ENCODE measurements at places on chromosomes 16 and 17. TPM values are rescaled to one million over a fixed set of nuclear protein-coding genes. Genes with fewer than 3 reads are reported as not detected.

DNA sequence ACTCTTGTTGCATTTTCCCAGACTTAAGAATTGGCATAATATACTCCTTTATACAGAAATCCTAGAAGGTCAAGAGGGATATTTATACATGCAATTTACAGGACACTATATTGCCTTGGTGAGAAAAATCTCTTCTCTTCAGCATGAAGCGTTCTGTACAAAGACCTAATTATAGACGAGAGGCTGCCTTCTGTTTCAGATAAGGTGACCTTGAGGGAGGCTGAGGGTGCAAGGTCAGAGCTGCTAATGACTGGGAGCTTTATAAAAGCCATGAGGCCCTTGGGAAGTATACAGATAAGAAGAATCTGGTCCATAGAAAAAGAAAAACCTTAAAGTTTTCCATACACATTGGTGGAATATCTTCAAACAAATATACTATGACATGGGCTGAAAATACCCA, 156.3 kb upstream of the SOX9 start:
- no peak for DNase-seq
- H3K27ac ChIP-seq = no peak overlapping the region
- no peaks in the 10 kb centered on the region for H3K4me1 ChIP-seq
- H3K4me3 ChIP-seq = no peak overlapping the region
- no peaks in the 10 kb centered on the region for H3K27me3 ChIP-seq

- H3K4me1 ChIP-seq = no peaks in the 10 kb centered on the region
- no peak overlapping the region for H3K4me3 ChIP-seq
- no peak for DNase-seq
- no peaks in the 10 kb centered on the region for H3K27me3 ChIP-seq
These were observed 51.5 kb downstream of the GTF3C1 start for GRCh38 chr16:27498031-27498825.

- H3K36me3 ChIP-seq = peaks cover 34% of the 10 kb centered on the region
- H3K27ac ChIP-seq = peak overlapping the region; percentile 28
- H3K4me3 ChIP-seq = peak overlapping the region; percentile 71
These were observed 387 bp upstream of the STARD3 start for GRCh38 chr17:39636587-39636926.

GRCh38 chr17:72264682-72265405, 144.0 kb downstream of the SOX9 start:
- no peak for DNase-seq
- H3K4me1 ChIP-seq = no peaks in the 10 kb centered on the region
- no peaks in the 10 kb centered on the region for H3K36me3 ChIP-seq
- H3K27me3 ChIP-seq = peaks cover 11% of the 10 kb centered on the region
- H3K27ac ChIP-seq = no peak overlapping the region
- no peak overlapping the region for H3K4me3 ChIP-seq

DNA sequence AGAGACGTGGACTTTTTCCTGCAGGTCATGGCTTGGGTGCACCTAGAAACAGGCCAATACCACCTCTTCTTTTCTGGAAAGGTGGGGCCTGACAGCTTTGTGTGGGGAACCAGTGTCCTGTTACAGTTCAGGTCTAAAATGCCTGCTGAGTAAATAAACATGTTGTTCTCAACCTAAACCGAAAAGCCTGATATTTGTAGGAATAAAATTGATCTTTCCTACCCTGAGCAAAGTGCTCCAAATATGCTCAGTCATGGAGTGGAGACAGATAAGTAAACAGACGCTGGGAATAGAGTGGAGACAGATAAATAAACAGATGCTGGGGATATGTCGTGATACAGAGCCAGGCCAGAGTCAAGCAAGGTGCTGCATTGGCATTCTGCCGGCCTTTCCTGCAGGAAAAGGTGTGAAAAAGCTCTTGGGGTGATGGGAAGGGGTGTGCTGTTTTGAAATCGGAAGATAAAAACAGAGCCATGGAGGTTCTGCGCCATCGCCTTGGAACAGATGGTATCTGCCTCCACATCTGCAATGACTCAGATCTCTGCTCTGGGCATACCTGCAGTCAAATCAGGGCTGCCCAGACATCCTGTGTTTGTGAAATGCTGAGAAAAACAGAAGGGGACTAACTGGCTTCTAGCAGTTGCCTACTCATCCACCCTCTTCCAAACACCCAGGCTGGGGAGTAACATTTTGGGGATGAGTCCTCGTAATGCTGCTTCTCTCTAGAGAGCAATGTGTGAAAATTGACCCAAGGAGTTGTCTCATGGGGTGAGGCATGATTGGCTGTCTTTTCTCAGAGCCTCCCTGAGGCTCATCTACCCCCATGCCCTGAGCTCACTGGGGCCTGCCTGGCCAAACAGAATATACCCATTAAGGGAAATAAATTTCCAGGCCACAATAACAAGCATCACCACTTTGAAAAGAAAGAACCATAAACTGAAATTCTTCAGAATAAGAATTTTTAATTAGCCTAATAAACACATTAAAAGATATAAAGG, 16.8 kb upstream of the TRPV2 start:
- H3K4me3 ChIP-seq = no peak overlapping the region
- H3K27ac ChIP-seq = no peak overlapping the region
- no peaks in the 10 kb centered on the region for H3K27me3 ChIP-seq

C17orf113 gene
- 4.5 TPM for total RNA-seq

DNA sequence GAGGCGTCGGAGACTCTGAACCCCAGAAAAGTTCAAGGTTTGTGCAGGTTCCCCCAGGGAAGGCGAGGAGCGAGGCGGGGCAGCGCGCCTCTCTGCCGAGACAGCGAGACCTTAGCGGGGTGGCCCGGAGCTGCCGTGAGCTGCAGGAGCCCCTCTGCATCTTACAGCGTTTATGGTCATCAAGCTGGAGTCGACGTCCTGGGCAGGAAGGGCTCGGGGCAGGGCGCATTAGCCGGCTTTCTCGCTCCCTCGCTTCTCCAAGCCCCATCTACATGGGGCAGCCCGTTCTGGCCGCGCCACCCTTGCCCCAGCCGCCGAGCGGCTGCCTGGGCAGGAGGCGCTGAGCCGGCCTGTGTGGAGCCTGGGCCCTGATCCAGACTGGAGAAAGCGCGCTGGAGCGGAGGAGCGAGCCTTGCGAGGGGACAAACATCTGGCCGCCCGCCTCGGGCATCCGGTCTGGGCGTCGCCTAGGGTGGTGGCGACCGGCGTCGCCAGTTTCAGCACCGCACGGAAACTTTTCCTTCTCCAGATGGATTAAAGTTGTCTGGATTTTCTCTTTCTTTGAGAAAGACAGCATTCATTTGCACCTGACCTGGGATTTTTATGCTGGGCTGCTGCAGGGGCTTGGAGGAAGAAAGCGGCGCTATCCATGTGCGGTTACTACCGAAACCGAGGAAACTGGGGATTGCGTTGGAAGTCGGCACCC, 750 bp downstream of the TMEM132E start:
- peak; percentile 22 for DNase-seq
- H3K4me1 ChIP-seq = peaks cover under 1% of the 10 kb centered on the region
- no peak overlapping the region for H3K27ac ChIP-seq
- H3K27me3 ChIP-seq = peaks cover 96% of the 10 kb centered on the region

- H3K4me3 ChIP-seq = peak overlapping the region; percentile 50
- H3K27ac ChIP-seq = peak overlapping the region; percentile 21
- H3K27me3 ChIP-seq = no peaks in the 10 kb centered on the region
- no peak for DNase-seq
These were observed 5.3 kb downstream of the CBX4 start for GRCh38 chr17:79833744-79834564.

GRCh38 chr16:10531582-10531981, 48.8 kb downstream of the EMP2 start:
- no peak overlapping the region for H3K4me3 ChIP-seq
- no peak for DNase-seq
- no peaks in the 10 kb centered on the region for H3K36me3 ChIP-seq
- peaks cover 8% of the 10 kb centered on the region for H3K4me1 ChIP-seq

SPNS2 gene
- total RNA-seq = 63.4 TPM

DNA sequence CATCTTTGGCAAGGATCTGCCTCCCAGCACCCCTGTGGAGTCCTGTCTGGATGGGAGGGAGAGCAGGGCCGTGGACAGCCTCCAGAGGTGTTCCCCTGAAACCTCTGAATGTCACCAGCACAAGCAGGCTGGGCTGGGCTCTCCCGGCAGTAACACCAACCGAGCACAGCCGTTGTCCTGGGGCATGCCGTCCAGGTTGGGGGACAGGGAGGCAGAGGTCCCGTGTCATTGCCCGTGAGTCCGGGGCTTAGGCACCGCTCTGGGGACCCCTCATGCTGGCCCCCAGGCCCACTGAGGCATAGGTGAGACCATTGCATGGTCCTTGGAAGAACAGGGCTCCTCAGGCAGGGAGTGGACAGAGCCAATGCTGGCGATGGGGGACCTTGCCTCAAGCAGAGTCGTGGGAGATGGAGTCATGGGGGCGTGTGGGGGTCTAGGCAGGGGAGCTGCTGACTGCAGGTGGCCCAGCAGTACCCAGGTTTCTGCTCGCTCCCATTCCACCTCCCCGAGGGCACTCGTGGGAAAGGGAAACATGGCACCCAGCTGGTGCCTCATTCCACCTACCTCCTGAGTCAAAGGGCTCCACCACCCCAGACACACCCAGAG, 17.5 kb downstream of the ENDOV start:
- peaks cover 5% of the 10 kb centered on the region for H3K36me3 ChIP-seq
- H3K4me3 ChIP-seq = no peak overlapping the region
- H3K4me1 ChIP-seq = no peaks in the 10 kb centered on the region
- no peak for DNase-seq
- H3K27me3 ChIP-seq = no peaks in the 10 kb centered on the region

DNA sequence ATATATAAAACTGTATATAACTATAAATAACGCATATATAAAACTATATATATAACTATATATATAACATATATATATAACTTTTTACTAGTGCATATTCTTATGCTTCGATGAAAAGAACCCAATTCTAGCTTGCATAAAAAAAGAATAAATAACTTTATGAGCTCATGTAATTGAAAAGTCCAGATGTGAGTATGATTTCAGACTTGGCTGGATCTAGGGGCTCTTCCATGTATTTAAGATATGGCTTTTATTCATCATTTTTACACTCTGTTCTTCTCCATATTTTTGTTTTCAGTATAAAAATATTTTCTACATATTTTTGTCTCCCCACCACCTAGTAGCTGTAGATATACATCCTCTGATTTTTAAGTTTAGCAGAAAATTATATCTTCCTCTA, 417.5 kb downstream of the CDH11 start:
- H3K36me3 ChIP-seq = no peaks in the 10 kb centered on the region
- no peak overlapping the region for H3K4me3 ChIP-seq
- H3K27me3 ChIP-seq = no peaks in the 10 kb centered on the region
- no peak for DNase-seq
- H3K27ac ChIP-seq = no peak overlapping the region

- peaks cover 36% of the 10 kb centered on the region for H3K4me1 ChIP-seq
- H3K4me3 ChIP-seq = no peak overlapping the region
- H3K27me3 ChIP-seq = no peaks in the 10 kb centered on the region
- DNase-seq = no peak
- no peak overlapping the region for H3K27ac ChIP-seq
- peaks cover 9% of the 10 kb centered on the region for H3K36me3 ChIP-seq
These were observed 83.5 kb downstream of the KANSL1 start for GRCh38 chr17:46109603-46110189.

HSD17B1 gene
- total RNA-seq = 0.88 TPM

- no peaks in the 10 kb centered on the region for H3K4me1 ChIP-seq
- no peak for DNase-seq
- no peak overlapping the region for H3K4me3 ChIP-seq
- H3K27ac ChIP-seq = no peak overlapping the region
- peaks cover 75% of the 10 kb centered on the region for H3K27me3 ChIP-seq
These were observed 113.0 kb downstream of the RBFOX3 start for GRCh38 chr17:79497777-79498348.

SCRN2 gene
- 37.0 TPM for total RNA-seq

- no peaks in the 10 kb centered on the region for H3K36me3 ChIP-seq
- no peaks in the 10 kb centered on the region for H3K4me1 ChIP-seq
- DNase-seq = no peak
- no peak overlapping the region for H3K27ac ChIP-seq
- H3K4me3 ChIP-seq = no peak overlapping the region
These were observed 8.3 kb upstream of the NLK start for GRCh38 chr17:28033972-28034714.

DNA sequence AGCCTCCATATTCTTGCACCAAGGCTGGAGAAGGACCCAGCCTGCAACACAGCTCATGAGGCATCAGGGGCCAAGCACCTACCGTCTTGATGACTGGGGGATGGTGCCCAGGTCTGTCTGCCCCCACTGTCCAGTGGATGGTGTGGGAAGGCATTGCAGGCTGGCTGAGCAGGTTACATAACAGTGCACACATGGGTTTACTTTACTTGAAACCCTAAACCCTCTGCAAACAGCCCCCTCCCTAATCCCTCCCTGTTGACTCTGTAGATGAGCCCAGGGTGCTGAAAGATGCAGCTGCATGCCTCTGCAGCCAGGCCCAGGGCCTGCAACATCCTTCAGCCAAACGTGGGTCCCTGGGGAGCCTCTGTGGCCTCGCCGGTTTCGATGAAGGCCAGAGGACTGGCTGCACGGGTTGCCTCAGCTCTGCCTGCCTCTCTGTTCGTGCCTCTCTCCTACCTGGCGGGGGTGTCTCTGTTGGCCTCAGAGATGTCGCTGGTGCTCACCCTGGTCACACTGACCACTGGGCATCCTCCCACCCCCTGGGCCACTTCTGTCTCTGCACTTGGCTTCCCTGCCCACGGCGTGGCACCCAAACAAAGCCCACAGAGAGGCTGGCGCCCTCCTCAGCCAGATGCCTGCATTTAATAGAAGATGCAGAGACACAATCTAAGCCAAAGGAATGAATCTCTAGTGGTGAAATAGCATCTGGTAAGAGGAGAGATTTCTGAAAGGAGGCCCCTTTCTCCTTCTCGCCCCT, 95.1 kb downstream of the METRNL start:
- H3K4me1 ChIP-seq = no peaks in the 10 kb centered on the region
- H3K4me3 ChIP-seq = no peak overlapping the region
- no peak for DNase-seq
- H3K27me3 ChIP-seq = peaks cover 70% of the 10 kb centered on the region

KRTAP9-2 gene
- not detected for total RNA-seq

DNA sequence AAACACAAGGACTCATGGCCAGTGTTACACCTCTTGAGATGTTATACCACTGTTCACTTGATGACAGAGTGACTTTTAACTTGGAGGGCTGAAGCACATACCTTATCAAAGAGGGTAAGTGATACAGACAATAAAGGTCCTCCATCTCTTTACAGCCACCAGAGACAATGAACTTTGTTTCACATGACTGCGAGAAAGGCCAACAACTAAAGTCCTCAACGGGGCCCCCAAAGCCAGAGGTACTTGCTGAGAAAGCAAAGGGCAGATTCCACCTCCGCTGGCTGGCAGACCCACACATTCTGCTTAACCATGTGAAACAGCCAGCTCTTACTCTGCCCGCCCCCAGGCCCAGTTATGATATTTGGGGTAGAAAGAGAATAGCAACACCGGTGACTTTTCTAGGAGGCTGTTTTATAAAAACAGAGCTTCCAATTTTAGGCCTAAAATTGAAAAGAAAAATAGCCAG, 21.4 kb downstream of the DCUN1D3 start:
- H3K27me3 ChIP-seq = no peaks in the 10 kb centered on the region
- peaks cover 69% of the 10 kb centered on the region for H3K4me1 ChIP-seq
- H3K36me3 ChIP-seq = peaks cover 4% of the 10 kb centered on the region
- peak overlapping the region; percentile 69 for H3K27ac ChIP-seq
- peak overlapping the region; percentile 56 for H3K4me3 ChIP-seq

CCL7 gene
- not detected for total RNA-seq

Data from Calu3 (cell line).